Renal pelvis (tissue), 12 donors: ENCODE measurements at places on chromosomes 12 and 14.

GRCh38 chr14:76235628-76236027 lies 83.9 kb downstream of the GPATCH2L start:
- no peak for DNase-seq

DNA sequence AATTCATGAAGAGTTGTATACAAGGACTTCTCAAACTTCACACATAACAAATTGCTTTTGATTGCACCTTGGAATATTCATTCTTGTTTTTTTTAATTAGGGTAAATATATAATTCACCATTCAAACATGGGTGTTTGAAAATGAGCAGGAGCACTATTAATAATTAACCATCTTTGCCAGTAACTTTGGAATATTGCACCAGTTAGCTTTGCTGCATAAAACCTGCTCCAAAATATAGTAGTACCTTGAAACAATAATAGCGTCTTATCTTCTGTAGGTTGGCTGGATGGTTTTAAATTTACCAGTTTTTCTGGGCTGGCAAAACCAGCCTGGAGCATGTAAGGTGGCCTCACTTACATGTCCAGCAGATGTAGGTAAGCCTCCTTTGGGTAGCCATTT lies 1112.4 kb downstream of the TRHDE start:
- DNase-seq, result no peak

DNA sequence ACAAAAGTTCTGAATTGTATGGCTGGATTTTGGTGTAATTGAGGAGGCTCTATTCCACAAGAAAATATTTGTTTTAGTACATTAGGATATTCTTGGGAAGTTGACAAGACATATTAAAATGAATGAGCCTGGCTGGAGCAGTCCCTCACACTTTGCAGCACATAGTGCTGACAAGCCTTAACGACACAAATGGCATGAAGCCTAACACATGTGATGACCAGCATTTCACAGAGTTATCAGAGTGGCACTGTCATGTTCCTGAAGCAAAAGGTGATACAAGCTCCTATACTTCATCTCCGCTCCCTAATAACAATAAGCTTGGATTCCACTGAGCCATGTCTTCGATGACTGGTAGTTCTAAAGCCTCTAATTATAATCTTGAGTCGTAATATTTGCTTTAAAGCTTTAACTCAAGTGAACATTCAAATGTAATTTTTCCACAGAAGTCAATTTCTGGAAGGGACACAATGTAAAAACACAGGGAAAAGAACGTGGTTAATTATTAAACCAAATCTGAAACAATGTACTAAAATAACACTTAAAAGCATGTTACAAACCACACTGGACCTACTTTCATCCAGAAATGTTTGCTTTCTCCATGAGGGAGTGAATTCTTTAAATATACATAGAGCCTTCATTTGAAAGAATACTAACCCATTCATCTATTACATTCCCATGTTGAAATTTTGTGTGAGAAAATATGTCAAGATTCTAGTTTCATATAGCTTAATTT lies 49.6 kb downstream of the GRIP1 start:
- no peak for DNase-seq

- no peak for DNase-seq
These were observed 103.5 kb upstream of the BCAT1 start for GRCh38 chr12:25052196-25052913.

DNA sequence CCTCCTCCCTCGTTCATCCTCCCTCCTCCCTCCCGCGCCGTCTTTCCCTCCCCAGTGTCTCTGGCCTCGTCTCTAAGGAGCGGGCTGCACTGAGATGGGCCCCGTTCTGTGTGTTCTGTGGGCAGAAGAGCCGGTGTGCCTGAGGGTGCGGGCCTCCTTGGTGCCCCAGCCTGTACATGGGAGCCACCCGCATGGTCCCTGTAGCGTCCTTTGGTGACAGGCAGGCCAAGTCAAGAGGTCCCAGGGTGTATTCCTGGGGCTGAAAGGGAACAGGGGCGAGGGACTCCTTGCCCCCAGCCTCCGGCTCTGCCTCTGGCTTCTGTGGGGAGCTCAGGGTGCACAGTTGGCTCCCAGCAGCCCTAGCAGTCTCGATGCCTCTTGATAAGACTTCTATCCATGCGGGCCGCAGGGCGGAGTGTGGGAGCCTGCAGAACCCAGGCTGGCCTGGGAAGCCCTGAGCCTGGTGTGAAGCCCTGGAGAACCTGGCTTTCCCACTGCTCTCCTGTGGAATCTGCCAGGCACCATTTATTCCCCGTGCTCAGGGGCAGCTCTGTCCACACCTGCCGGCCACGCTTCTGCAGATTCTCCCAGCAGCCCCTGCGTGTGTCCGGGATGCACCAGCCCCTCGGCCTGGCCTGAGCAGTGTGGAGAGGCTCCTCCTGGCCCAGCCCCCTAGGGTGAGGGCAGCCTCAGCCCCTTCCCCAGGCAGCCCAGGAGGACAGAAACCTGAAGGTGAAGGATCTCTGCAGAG lies 181.3 kb downstream of the KIF26A start:
- DNase-seq, result no peak

DNA sequence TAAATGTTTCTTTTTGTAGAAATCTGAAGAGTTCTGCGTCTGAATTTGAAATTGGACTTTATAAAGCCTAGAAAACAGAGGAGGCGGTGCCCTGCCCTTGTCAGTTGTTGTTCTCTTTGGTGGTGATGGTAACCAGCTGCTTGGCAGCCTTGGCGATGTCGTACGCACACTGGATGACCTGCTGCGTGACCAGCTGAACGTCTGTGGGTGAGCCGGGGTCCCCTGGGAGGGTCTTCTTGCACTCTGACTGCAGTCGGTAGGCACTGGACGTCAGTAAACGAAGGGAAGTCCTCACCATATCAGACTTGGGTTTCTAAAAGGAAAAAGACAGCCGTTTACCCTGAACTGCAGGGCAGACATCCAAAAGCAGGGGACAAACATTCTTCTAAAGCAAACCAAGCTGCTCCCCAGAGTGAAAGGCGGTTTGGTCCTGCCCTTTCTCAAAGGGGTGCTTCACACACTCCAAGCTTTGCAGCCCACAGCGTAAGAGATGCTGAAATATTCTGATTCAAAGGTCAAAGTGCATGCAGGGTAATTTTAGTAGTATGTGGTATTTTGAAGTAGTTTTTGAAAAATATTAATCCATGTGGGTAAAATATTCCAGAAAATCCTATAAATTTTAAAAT lies 32.9 kb downstream of the TCHP start:
- DNase-seq, result no peak

DNA sequence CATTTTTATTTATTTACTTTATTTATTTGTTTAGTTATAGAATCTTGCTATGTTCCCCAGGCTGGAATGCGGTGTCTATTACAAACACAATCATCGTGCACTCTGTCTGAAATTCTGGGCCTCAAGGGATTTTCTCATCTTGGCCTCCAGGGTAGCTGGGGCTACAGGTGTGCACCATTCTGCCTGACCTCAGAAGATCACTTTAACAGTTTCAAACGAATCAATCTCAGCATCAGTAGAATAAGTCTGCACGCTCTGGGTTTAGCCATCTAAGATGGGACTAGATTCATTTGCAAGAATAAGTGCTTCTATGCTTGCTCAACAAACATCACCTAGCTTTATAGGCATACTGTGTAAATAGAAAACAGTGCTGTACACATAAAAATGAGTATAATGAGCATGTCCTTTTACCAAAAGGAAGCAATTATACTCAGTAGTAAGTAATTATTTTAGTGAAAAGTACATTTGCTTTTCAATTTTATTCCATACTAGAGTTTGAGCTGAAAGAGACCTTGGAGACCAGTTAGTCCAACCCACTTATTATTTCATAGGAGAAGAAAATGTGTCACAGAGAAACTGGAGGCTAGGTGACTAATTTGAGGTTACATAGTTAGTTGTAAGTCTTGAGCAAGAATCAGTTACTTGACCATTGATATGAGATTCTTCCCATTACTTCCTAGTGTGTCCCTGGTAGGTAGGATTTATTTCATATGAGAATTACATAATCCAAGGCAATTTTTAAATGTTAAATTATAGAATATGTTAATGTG lies 456.5 kb upstream of the LMO3 start:
- no peak for DNase-seq

DNA sequence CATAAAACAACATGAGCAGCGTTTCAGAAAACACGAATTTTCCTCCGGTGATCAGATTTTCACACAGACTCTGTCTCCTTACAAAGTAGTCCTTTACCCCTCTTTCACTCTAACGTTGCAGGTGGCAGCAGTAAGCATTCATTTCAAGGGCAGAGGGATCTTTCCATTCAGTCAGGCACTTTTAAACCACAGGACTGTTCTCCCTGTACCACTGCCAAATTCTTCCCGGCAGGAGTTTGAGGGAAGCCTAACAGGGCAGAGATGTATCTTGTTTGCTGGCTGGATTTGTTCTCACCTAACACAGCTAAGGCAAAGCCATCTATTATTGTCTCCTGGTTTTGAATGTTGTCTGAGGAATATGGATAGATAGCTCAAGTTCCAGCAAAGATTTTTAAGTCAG lies 1187.3 kb upstream of the SEL1L start:
- no peak for DNase-seq

- DNase-seq, result peak; percentile 71
These were observed at the start of gene PRKD1 for GRCh38 chr14:29927376-29928116. TSS of gene PRKD1 (minus strand) at chr14:29927847.
